Stimulated activated CD8-positive, alpha-beta memory T cell treated with anti-CD3 and anti-CD28 coated beads, Interleukin-7, amount 100 ng/mL, for 4 hours (primary cell): ENCODE measurements at places on chromosomes 12 and 14.

DNA sequence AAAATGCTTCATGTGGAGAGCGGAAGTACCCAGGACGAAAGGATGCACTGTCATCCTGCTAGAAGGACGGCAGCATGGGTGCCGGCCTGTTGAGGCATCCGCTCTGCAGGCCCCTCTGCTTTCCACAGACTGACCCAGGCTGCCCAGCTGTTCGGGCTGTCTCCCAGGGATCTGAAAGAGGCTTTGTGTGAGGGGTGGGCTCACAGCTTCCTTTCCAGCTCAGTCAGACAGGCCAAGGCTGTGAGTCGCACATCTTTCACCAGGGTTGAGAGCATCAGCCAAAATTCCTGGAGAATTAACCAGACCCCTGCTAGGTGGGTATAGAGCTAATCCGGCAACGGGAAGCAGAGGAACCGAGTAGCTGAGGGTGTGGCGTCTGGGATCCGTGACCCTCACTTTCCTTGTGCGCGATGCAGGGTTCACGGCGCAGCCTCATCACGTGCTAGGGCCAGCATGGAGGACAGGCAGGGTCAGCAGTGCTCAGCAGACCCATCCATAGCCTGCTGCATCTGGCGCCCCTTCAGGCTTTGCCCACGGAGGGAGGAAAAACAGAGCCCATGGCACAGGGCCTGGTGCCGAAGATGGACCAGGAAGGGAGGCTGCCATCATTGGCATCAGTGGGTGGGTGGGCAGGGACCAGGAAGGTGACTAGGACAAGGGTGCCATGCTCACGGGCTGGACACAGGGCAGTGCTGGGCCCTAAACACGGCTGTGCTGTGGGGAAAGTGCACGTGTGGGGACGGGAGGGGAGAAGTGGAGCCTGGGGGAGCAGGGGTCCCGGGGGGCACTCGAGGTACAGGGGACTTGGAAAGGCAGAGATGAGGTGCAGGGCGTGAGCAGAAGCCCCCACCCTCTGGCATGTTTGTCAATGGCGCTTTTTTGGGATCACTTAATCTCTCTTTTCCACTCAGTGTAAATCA, 9.2 kb upstream of the SIVA1 start:
- no peak for DNase-seq

DNA sequence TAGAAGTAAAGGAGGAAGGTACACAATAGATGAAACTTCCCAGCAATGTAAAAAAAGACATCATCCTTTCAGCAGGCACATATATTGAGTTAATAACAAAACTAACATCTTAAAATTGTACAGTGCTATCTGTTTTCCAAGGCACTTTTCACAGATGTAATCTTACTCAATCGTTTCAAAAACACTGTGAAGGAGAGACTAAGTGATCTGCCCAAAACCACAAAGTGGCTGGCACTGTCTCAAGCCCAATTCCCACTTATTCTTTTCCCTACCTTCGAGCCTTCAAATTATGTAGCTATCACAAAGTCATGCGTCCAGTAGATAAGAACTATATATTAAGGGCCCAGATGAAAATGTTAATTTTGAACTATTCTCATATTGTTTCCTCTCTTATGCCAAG, 193.6 kb upstream of the RASSF8 start:
- DNase-seq: no peak

- DNase-seq: no peak
Measured at GRCh38 chr12:63822352-63822751, 22.1 kb upstream of the SRGAP1 start.

DNA sequence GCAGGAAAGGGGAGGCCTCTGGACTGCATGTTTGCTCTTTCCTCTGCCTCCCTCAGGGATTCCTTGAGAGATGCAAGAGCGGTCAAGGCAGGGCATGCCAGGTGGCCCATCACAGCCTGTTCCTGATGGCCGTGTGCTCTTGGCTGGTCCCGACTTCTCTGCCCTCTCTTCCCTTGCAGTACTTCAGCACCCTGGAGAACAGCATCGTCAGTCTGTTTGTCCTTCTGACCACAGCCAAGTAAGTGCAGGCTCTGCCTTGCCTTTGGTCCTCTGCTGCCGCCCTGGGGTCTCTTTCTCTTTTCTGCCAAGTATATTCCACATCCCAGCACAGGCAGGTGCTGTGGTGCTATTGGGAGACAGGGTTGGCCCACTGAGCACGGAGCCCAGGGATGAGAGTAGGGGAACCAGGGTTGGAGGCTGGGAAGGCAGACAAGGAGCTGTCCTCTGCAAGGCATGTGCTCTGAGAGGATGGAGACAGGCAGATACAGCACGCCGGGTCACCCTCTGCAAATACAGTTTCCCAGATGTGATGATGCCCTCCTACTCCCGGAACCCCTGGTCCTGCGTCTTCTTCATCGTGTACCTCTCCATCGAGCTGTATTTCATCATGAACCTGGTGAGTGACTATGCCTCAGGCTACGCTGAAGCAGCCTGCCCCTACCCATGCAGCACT, 51.9 kb downstream of the TPCN1 start:
- DNase-seq: no peak

DNA sequence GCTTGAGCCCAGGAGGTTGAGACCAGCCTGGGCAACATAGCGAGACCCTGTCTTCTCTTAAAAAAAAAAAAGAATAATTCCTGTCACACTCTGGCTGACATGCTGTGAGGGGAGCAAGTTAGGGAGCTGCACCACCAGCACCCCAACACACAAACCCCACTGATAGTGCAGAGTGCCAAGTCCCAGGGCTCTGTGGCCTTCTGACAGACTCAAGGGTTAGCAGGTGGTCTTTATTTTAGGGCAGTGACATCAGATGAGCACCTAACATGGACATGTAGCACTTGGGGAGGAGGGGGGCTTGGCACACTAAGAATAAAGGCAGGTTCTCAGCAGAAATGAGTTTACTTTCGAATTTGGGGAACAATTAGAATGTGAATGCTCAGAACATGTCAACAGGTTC, 6.8 kb downstream of the USP5 start:
- no peak for DNase-seq

- no peak for DNase-seq
Measured at GRCh38 chr12:72694193-72694592, 422.0 kb downstream of the TRHDE start.

DNA sequence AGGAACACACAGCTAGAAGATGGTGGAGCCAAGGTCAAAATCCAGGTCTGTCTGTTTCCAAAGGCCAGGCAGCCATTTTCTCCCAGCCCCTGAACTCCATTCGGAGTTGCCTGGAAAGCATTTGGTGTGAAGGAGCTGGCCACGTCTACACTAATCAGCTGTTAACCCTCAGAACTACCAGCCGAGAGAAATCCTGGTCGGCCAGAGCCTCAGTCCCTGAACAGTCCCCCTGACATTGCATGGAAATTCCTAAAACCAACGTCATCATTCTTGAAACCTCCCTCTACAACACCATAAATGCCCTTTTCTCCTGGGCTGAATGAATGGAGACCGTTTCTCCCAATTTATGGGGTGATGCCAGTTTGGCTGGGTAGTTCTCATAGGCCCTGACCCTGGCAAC, 245.6 kb downstream of the SLC41A2 start:
- no peak for DNase-seq
